CD8-positive, alpha-beta memory T cell (primary cell): ENCODE measurements at places on chromosomes 3 and 15. TPM values are rescaled to one million over a fixed set of nuclear protein-coding genes. Genes with fewer than 3 reads are reported as not detected.

GALNT15 gene
- total RNA-seq = not detected

GRCh38 chr15:94400526-94401298 is 169.4 kb downstream of the MCTP2 start:
- DNase-seq = no peak

DNA sequence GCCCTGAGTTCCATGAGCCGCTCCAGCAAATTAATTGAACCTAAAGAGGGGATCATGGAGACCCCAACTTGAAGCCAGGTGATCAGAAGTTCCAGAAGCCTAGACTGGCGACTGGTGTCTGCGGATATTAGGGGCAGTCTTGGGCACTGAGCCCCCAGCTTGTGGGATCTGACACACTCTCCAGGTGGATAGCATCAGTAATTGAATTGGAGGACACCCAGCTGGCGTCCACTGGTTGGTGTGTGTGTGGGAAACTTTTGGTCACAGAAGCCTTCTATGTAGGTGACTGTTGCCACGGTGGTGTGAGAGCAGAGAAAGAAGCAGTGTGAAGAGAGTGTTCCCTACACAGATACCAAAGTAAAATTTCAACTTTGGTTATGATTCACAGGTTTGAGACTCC is 106.0 kb upstream of the ADPGK start:
- no peak for DNase-seq

DNA sequence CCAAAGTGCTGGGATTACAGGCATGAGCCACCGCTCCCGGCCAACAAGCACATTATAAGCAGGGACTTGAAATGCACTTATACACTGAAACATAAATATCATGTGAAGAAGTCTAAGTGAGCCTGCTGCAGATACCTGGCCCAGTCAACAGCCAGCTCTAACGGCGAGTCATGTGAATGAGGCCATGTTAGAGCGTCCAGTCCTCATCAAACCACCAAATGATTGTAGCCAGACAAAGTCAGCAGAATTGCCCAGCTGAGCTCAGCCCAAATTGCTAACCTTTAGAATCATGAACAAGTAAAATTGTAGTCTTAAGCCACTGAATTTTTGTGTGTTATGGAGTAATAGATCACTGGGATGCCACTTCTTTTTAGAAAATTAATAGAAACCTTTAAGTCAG is 37.8 kb upstream of the UACA start:
- DNase-seq = no peak

BFSP2 gene
- total RNA-seq = not detected

SLC12A8 gene
- total RNA-seq = 0.91 TPM

DNA sequence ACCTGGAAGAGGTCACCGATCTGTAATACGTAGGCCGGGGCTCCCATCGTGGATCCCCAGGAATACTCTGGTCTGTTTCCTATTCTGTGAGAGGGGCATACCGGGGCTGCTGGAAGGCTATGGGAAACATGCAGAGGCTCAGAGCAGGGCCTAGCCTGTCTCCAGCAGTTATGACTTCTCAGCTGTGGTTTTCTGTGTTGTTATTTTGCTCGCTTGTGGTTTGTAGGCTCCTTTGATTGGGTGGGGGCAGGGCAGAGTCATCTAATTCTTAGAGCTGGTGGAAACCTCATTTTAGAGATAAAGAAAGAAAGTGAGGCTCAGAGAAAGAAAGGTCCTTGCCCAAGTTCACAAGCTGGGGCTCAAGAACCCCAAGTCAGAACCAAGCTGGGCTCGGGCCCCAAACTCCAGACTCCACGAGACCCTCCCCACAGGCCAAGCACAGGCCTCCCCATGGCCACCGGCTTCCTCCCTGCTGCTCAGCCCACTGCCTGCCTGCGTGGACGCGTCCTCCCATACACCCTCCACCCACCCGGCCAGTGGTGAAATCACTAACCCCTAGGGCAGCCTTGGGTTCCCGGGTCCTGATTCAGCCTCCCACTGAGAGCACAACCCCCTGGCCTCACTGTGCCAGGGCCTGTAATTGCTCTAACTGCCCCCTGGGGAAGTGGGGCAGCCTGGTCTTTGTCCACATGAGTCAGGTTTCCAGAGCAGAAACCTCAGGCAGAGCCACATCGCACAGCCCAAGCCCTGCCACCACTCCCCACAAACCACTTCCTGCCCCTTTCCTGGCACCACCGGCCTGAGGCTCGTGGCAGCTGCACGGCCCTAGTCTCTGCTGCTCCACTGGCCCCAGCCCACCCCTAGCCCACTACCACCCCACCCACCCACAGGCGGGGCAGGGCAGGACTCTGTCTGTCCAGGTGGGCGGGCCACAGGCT is 270.8 kb downstream of the UACA start:
- peak; percentile 92 for DNase-seq

CEMIP gene
- not detected for total RNA-seq

- DNase-seq = no peak
Observed at GRCh38 chr3:105832644-105833043, 36.2 kb downstream of the CBLB start.

- DNase-seq = no peak
Observed at GRCh38 chr3:59133311-59133710, 83.5 kb upstream of the CFAP20DC start.

A4GNT gene
- total RNA-seq = not detected

PDCD7 gene
- 39.6 TPM for total RNA-seq

GRCh38 chr15:69609776-69610175 is 157.2 kb downstream of the RPLP1 start:
- no peak for DNase-seq

DNA sequence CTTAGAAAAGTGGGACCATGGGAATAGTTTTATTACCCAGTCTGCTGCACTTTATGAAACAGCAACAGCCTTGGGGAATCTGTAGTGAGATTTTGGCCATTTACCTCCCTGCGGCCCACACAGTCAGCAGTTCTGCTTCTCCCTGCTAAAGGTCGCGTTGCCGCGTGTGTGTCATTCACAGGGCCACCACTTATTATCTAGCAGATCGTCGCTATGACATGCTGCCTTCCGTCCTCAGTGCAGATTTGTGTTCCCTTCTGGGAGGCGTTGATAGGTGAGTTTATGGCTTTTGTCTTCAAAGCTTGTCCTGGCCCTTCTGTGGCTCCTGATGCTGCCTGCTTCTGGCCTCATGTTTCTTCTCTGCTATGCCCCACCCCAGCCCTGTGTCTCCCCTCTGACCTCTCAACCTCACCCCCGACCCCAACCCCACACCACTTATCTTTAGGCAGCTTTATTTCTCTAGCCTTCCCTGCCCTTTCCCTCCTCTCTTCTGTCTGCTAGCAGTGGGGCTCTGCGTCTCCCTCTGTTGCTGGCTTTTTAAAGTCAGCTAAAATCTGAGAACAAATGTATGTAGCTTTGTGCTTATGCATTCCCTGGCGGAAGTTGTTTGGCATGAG is 30.1 kb downstream of the DIS3L start:
- DNase-seq = no peak

GRCh38 chr3:120428924-120429323 is 21.9 kb downstream of the FSTL1 start:
- no peak for DNase-seq

- DNase-seq = no peak
Observed at GRCh38 chr3:134952371-134952770, 157.3 kb downstream of the EPHB1 start.

DNA sequence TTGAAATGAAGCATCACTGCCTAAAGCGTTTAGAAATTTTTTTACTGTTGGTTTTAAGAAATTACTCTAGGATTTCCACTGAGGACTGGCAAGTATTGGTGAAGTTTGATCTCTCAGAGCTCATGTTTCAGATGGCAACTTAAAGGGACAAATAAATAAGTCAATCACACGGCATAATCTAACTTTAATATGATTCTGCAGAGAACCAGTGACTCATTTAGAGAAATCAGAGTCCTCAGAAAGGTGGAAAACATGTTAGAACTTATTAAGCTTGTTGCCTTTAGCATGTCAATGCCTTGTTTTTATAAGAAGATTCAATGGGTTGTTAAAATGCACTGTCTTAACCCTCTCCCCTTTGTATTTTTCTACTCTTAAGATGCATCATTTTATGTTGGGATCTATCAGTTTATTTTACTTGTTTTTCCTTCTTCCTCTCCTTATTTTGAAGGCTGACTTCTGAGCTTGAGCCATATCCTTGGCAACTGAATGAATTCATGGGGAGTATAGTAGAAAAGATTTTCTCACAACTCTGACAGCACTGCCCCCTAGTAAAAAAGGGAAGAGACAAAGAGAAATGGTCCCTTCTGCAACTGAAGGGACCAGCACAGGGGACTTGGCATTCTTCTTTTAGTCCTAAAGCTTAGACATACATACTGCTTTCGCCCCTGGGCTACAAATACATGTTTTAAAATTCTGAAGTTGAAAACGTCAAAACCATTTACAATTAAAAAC is 431.2 kb downstream of the LPP start:
- no peak for DNase-seq

ANKUB1 gene
- not detected for total RNA-seq

- DNase-seq = no peak
Observed at GRCh38 chr15:49064281-49064653, 18.0 kb upstream of the SECISBP2L start.

CNTN3 gene
- total RNA-seq = not detected

- no peak for DNase-seq
Observed at GRCh38 chr3:108448593-108448992, 61.8 kb downstream of the MYH15 start.

GRCh38 chr3:111733856-111734255 is 125.2 kb upstream of the PHLDB2 start:
- DNase-seq = no peak

DNA sequence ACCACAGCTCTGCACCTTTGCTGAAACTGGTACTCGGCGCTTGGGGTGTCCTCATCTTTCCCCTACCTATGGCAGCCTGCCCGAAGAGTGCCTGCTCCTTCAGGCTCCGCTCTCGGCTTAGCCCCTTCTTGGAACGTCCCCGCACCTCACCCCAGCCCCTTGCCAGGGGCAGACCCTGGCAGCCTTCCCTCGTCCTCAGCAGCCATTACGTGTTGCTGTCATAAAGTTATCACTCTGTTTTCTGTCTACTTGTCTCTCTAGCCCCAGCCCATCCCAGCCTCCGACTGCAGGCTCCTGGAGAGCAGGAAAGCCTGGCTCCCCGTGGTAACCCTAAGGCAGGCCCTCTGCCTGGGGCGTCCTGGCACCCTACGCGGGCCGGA is 5.1 kb upstream of the BAHD1 start:
- no peak for DNase-seq

GRCh38 chr15:93477188-93477587 is 388.2 kb upstream of the RGMA start:
- no peak for DNase-seq
